Muscle of arm (tissue), 14 donors: ENCODE measurements at places on chromosomes 2 and 18. TPM values are rescaled to one million over a fixed set of nuclear protein-coding genes. Genes with fewer than 3 reads are reported as not detected.

DNA sequence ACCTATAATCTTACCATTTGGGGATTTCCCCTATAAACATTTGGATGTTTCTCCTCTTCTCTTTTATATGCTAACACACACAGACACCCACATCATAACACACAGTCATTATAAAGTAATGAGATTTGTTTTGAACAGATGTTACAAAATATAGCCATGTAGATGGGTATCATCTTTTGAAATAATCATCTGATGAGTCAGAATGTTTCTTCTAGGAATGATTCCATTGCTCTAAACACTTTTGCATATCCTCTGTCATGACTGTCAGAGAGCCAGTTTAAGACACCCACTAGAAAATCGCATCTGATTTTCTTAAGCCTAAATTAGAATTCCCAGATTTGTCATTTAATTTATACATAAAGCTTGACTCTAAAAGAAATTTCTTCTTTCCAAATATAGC lies 442.6 kb downstream of the CMPK2 start:
- DNase-seq = no peak

ASB1 gene
- 46.0 TPM for polyA plus RNA-seq

- no peak for DNase-seq
Observed at GRCh38 chr18:49238433-49239042, 221.9 kb downstream of the DYM start.

- no peak for DNase-seq
Observed at GRCh38 chr18:37305066-37305465, 260.5 kb downstream of the CELF4 start.

GRCh38 chr2:222424729-222425671 lies 657 bp downstream of the SGPP2 start:
- no peak for DNase-seq

CAPG gene
- polyA plus RNA-seq = 18.5 TPM

DNA sequence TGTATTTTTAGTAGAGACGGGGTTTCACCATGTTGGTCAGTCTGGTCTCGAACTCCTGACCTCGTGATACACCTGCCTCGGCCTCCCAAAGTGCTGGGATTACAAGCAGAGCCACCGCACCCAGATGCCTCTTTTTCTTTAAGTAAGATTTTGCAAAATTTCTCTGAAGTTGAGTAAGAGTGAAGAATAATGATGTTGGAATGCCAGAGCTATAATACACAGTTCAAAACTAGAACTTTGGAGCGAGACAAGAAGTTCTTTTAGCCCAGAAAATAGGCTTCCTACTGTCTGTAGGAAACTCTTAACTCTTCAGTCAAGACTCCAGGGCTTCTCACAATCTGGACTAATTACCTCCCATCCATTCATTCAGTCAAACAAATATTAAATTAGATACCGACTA lies 51.4 kb downstream of the MARCHF4 start:
- DNase-seq = no peak

DNA sequence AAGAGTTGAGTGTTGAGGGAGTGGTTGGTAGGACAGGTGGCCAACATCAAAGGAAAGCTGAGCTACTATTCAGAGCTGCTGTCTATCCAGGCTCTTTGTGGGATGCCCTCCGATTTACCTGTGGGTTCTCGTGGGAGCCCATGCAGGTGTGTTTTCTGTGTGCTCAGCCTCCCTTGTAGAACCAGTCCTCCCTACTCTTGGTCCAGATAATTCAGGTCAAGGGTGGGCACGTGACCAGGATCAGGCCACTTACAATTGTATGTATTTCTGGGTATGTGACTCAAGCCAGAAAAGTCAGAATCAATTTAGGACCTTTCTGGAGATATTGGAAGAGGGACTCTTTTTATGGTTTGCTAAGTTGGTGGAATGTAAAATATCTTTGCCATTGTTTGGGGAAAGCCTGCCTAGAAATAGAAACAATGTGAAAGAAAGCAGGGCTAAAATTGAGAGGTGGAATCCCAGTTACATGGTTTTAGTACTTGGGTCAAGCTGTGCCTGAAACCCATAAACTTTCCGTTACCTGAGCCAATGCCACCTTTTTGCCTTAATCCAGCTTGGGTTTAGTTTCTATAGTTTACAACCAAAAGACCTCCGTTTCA lies 93.2 kb downstream of the PDCL3 start:
- no peak for DNase-seq

- DNase-seq = no peak
Observed at GRCh38 chr2:39121523-39122063, 742 bp upstream of the SOS1 start.

GRCh38 chr2:5290900-5291546 lies 401.2 kb upstream of the SOX11 start:
- no peak for DNase-seq

GRCh38 chr2:232447638-232448303 lies 8.2 kb upstream of the ALPI start:
- DNase-seq = no peak

DNA sequence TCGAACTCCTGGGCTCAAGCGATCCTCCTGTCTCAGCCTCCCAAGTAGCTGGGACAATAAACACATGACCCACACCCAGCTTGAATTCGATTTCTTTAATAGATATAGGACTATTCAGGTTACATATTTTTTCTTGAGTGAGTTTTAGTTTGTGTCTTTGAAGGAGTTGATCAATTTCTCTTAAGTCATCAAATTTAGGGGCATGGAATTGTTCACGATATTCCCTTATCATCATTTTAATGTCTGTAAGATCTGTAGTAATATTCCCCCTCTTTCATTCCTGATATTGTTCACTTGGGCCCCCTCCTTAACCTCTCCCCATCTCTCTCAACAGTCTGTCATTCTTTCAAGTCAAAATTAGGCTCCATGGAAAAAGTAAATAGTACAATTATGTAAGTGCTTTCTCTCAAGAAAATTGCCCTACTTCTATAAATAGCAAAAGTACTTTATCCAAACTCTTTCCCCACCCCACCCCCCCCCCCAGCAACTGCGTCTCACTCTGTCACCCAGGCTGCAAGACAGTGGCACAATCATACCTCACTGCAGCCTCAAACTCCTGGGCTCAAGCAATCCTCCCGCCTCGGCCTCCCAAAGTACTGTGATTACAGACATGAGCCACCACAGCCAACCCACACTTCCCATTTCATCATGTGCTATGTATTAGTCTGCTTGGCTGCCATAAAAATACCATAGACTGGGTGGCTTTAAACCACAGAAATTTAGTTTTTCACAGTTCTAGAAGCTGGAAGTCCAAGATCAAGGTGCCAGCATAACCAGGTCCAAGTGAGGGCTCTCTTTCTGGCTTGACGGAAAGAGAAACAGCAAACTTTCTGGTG lies 20.1 kb downstream of the WDR33 start:
- no peak for DNase-seq

CDH7 gene
- polyA plus RNA-seq = 0.68 TPM

GRCh38 chr2:147366279-147366678 lies 478.6 kb upstream of the ACVR2A start:
- no peak for DNase-seq

GRCh38 chr18:75183524-75183923 lies 25.4 kb downstream of the PTGR3 start:
- no peak for DNase-seq

- no peak for DNase-seq
Observed at GRCh38 chr18:53566626-53567025, 657.8 kb downstream of the MBD2 start.

GRCh38 chr2:241868661-241869081 lies 858 bp upstream of the RTP5 start:
- no peak for DNase-seq

C2orf80 gene
- not detected for polyA plus RNA-seq

DNA sequence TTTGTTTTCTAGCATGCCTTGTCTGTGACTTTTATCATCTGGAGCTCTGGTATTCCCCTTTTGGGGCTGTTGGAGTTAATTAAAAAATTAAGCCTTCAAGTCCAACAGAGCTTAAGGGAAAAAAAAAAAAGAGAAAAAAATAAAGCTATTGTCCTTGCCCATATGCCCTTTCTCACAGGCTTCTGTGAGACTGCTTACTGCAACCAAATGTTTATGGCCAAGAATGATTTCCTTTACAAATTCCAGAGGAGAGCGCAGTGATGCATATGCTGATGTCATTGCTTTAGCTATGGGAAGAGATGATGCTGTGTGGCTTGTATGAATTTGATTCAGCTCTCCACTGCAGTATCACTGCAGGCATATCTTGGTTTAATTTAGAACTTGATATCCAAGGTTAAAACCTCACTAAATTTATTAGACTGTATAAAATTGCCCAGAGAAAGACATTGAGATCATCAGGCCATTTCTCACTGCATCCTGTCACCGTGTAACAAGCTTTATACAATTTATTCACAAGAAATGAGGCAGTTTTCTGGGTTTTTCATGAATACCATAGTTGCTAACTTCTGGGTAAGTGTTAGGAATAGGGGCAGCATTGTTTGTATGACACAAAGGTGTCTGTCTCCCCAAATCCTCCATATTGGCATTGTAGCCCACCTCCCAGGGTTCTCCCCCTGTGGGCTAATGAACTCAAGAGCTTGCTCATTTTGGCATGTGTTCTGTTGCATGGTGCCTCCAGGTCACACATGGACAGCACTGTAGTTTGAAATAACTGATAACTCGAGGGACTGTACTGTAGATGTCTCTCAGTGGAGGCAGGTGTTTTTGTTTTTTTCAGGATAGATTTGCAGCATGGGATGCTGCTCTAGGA lies 85.0 kb downstream of the TANC1 start:
- DNase-seq = no peak

CPLX4 gene
- polyA plus RNA-seq = not detected

GRCh38 chr18:24809173-24809950 lies 348.9 kb downstream of the HRH4 start:
- no peak for DNase-seq

- no peak for DNase-seq
Observed at GRCh38 chr2:179470089-179470488, 205.5 kb upstream of the SESTD1 start.

DNA sequence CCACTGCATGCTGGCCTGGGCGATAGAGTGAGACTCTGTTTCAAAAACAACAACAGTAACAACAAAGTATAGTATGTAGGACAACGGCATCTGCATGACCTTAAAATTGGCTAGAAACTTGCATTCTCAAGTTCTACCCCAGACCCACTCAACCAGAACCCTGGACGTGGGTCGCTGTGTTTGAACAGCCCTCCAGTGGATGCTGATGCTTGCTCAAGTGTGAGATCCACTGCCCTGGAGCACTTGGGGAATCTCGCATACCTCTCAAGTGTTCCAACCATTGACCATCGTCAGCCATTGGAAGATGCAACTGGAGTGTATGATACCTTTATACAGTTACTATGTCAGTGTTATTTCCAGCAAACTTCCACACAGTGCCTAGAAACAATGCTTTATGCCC lies 435.9 kb downstream of the DCDC2C start:
- no peak for DNase-seq

DNA sequence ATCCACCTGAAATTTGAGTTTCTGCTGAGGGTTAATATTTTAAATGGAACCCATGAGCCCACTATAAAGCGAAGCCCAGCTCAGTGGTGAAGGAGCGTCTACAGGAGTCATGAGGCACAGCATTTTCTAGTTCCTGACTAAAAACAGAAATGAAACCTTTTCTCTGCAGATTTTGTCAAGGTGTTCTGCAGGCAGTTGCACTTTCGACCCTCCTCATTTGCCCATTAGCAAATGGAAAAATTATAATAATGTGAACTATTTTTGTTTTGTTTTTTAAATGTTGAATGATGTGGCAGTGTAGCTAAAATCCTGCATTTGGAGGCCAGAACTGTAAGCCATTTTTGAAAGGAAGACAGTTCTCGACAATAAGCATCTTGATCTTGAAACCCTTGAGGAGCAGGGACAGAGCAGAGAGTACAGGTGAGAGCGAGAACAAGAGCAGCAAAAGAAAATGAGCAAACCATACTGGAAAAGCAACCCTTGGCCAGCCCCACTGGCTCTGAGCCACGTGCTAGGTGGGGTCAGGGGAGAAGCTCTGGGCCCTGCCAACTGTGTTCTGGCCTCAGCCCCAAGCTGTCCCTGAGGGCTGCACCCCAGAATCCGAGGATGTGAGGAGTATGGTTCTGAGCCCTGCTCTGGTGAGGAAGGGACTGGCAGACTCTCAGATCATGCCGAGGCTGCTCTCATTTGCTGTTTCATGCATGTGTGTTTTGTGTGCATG lies 26.4 kb upstream of the COPS8 start:
- no peak for DNase-seq

GRCh38 chr2:112646102-112646719 lies 472 bp downstream of the SLC20A1 start:
- no peak for DNase-seq

DNA sequence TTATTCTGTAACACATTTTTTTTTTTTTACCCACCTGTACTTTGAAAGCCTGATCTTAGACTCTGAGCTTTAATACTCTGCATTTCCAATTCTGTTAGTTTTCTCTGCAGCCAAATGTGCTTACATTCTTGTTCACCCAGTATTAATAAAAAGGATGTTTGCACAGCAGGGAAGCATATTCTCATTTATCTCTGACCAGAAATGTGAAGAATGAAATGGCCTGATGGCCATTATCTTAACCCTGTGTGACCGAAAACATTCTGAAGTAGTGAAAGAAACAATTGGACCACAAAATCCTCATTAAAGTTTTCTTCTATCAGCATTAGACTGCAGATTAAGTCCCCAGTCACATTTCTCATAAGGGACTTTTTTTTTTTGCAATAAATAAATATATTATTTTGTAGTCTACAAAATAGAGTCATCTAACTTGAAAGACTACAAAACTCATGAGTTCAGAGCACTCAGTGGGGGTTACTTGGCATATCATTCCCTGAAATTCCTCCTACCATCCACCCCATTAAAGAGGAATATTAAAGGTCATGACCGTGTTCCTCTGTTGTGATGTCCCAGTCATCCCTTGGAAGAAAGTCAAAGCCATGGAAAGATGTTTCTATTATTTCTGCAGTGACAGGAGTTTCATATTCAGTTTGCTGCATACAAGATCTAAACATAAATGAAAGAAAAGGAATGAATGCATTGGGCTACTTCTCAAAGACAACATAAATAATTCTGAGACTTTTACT lies 364.4 kb downstream of the RND3 start:
- no peak for DNase-seq

- no peak for DNase-seq
Observed at GRCh38 chr2:98608962-98609604, 694 bp downstream of the UNC50 start.

GRCh38 chr2:127593228-127594115 lies 52.5 kb upstream of the GPR17 start:
- no peak for DNase-seq

CCL20 gene
- 0.75 TPM for polyA plus RNA-seq
